ENCODE measurements at places on chromosomes 6 and 20.

DNA sequence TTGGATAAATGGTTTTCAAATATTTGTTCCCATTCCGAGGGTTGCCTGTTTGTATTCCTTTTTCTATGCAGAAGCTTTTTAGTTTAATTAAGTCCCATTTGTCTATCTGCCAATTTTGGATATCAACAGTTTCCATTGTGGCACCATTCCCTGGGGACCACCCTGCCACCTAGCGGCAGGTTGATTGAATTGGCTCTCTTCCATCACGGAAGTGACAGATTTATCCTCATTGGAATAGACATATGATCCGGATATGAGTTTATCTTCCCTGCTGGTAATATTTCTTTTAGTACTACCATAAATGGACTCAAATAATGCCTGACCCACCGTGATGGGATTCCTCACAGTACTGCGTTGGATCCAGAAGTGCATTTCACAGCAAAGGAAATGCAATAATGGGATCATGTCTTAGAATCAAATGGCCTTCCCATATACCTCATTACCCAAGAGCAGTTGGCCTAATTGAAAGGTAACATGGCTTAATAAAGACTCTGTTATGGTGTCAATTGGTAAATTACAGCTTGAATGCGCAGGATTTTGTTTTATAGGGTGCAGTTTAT, 327.0 kb downstream of the BMP2 start:
- peak; percentile 27 for DNase-seq

GRCh38 chr6:22966691-22967422, 397.5 kb downstream of the HDGFL1 start:
- no peak for DNase-seq

- no peak for DNase-seq
Measured at GRCh38 chr20:15195378-15195777, 858.0 kb upstream of the FLRT3 start.

- DNase-seq: no peak
Measured at GRCh38 chr6:169810066-169810989, 58.9 kb downstream of the ERMARD start.

DNA sequence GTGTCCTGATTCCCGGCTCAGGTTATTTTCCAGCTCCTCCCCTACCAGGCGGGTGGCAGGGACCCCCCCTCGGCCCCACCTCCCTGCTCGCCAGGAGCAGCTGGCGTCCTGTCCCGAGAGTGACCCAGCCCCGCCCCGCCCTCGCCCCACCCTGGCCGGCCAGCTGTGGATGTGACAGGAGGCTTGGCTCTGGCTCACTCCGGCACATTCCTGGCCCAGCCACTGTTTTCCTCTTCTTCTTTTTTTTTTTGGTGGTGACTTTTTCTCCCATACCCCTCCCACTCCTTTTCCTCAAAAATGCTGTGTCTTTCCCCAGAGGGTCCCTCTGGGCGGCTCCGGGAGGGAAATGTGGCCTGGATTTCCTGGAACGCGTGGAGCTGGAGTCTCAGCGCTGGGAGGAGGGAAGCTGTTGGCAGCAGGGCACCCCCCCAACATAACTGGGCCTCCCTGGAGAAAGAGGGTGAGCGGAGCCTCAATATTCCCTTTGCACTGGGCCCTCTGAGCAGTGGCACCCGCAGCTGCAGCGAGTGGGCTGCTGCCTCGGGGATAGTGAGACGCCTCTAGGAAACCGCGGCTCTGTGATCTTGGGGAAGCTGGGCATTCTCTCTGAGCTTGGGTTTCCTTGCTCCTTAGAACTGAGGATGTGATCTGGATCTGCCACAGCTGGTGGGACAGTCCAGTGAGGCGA, 28.3 kb upstream of the CSNK2A1 start:
- DNase-seq: no peak

- no peak for DNase-seq
Measured at GRCh38 chr6:150698391-150698790, 98.7 kb downstream of the PLEKHG1 start.

- DNase-seq: peak; percentile 83
Measured at GRCh38 chr6:43739642-43740091, 30.3 kb upstream of the VEGFA start.

- DNase-seq: no peak
Measured at GRCh38 chr20:46376196-46376785, 30.1 kb downstream of the ELMO2 start.

- DNase-seq: peak; percentile 17
Measured at GRCh38 chr6:36907781-36908180, 22.0 kb downstream of the C6orf89 start.

GRCh38 chr6:41546866-41547798, 951 bp downstream of the FOXP4 start:
- DNase-seq: peak; percentile 75

DNA sequence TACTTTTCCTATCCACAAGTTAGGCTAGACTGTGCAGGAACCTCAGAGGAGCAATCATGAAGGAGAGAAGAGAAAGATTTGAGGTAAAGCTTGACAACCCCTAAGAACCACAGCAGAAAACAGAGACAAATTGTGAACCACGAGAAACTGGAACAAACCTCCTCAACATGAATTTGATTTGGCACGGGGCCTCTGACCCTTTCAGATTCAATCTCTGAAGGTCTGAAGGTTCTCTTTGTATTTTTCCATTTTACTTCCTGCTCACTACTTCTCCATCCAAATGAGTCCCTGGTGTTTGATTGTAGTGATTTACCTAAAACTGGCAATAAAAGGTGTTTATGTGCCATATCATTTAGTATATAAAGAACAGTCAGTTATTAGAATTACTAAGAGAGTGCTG, 126.1 kb upstream of the STXBP5 start:
- DNase-seq: no peak

GRCh38 chr6:8123236-8123635, 20.9 kb upstream of the EEF1E1 start:
- no peak for DNase-seq

- DNase-seq: no peak
Measured at GRCh38 chr6:22613695-22614094, 44.3 kb downstream of the HDGFL1 start.

Measured in erythroblast (primary cell).